ENCODE measurements at places on chromosomes 1 and 21. TPM values are rescaled to one million over a fixed set of nuclear protein-coding genes. Genes with fewer than 3 reads are reported as not detected.

DNA sequence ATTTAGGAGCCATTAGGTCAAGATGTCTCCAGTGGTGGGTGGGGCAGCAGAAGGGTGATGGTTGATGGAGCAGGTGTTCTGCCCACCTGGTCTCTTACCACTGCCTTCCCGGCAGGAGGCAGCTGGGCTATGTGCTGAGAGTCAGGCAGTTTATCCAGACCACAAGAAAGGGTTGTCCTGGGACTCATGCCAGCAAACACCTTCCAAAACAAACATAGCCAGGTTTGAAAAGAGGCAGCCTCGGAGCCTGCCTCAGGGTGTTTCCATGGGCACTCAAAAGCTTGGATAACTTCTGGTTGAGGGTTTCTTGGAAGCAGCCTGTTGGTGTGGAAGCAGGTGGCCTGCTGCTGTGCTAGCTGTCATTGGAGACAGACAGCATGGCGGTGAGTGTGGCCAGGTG lies 187.2 kb downstream of the PCP4 start:
- no peak for DNase-seq
- no peaks in the 10 kb centered on the region for H3K36me3 ChIP-seq
- H3K27ac ChIP-seq, result no peak overlapping the region
- H3K4me3 ChIP-seq, result no peak overlapping the region

DNA sequence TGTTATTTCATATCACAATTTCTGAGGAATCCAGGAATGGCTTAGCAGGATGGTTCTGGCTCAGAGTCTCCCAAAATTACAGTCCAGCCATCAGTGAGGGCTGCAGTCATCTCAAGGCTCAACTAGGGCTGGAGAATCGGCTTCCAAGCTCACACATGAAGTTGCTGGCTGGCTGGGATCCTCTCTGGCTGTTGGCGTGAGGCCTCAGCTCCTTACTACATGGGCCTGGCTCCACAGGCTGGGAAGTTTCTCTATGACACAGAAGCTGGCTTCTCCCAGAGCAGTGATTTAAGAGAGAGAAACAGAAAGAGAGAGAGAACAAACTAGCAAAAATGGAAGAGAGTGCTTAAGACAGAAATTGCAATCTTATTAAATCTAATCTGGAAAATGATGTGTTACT lies 38.8 kb upstream of the RGS8 start:
- no peaks in the 10 kb centered on the region for H3K4me1 ChIP-seq
- H3K27me3 ChIP-seq, result 0 out of 2 replicates have a peak, but pooled peaks cover 5% of the 10 kb centered on the region
- no peaks in the 10 kb centered on the region for H3K36me3 ChIP-seq
- no peak for DNase-seq

- H3K4me1 ChIP-seq, result no peaks in the 10 kb centered on the region
- no peaks in the 10 kb centered on the region for H3K36me3 ChIP-seq
- no peak overlapping the region for H3K27ac ChIP-seq
- H3K4me3 ChIP-seq, result no peak overlapping the region
- peaks cover 97% of the 10 kb centered on the region for H3K27me3 ChIP-seq
Measured at GRCh38 chr1:114155706-114156105, 2.0 kb upstream of the SYT6 start.

- no peaks in the 10 kb centered on the region for H3K27me3 ChIP-seq
- H3K27ac ChIP-seq, result no peak overlapping the region
- no peaks in the 10 kb centered on the region for H3K36me3 ChIP-seq
- peaks cover 19% of the 10 kb centered on the region for H3K4me1 ChIP-seq
Measured at GRCh38 chr1:100851726-100852125, 42.9 kb downstream of the EXTL2 start.

DNA sequence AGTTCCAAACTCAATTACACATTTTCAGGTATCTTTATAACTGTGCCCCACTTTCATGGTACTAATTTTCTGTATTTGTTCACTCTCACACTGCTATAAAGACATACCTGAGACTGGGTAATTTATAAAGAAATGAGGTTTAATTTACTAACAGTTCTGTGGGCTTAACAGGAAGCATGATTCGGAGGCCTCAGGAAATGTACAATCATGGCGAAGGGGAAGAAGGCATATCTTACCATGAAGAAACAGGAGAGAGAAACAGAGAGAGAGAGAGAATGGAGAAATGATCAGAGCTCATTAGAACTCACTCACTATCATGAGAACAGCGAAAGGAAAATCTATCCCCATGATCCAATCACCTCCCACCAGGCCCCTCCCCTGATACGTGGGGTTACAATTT lies 874.1 kb upstream of the B3GALT2 start:
- H3K27me3 ChIP-seq, result no peaks in the 10 kb centered on the region
- H3K27ac ChIP-seq, result no peak overlapping the region
- H3K4me1 ChIP-seq, result no peaks in the 10 kb centered on the region

Gene DVL1
- 9.9 TPM for polyA plus RNA-seq

Gene HSD3B2
- not detected for polyA plus RNA-seq

Gene DISC1
- 0.43 TPM for polyA plus RNA-seq

Gene CELA2B
- polyA plus RNA-seq, result not detected

Data from GM23248 (cell line).